ENCODE measurements at places on chromosomes 13 and 19.

GRCh38 chr13:21124852-21125251, 51.5 kb downstream of the SKA3 start:
- DNase-seq: peak; percentile 74

GRCh38 chr19:52943884-52944643, 18.6 kb downstream of the ZNF816 start:
- DNase-seq: no peak

DNA sequence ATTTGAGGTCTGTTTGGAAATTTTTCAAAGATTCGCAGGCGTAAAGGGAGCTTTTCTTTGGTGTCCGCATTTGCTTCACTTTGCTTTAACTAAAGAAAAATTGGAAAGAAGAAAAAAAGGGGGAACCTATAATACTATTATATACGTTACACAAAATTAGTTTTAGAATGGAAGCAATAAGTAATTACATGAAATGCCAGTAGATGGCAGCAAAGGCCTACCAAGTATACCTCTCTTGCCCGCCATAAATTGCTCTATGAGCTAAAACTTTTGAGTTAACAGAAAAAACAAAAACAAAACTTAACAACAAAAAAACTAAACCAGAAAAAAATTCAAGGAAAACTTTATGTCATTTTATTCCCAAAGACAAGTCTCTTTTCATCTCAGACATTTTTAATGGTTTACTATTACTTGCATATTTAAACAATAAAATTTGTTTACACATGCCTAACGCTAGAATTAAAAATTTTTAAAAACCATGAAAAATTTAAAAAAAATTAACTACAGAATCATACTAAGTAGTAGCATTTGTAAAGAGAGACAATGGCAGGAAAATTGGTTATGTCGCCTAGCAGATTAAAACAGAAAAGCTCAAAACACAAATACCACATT, 271.4 kb downstream of the NALCN start:
- DNase-seq: no peak

- DNase-seq: peak; percentile 55
Observed at GRCh38 chr13:88586263-88586662, 915.1 kb downstream of the SLITRK5 start.

GRCh38 chr13:113045251-113046127, 60.1 kb upstream of the F7 start:
- no peak for DNase-seq

DNA sequence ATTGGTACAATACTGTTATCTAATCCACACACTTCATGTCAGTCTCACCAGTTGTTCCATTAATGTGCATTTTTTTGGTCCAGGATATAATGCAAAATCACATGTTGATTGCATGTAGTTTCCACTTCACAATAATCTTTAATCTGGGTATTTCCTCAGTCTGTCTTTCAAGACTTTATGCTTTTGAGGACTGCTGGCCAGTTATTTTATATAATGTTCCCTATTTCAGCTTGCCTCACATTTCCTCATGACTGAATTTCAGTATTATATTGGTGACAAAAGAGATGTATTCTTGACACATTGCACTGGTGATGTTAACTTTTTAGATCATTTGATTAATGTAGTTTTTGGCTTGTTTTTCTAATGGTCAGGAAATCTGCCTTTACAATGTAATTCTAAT, 368.3 kb downstream of the IRS2 start:
- DNase-seq: no peak

GRCh38 chr13:46015366-46015765, 37.2 kb downstream of the ZC3H13 start:
- no peak for DNase-seq

- DNase-seq: no peak
Observed at GRCh38 chr19:16764280-16764679, 44.6 kb downstream of the NWD1 start.

- DNase-seq: no peak
Observed at GRCh38 chr13:113995051-113995601, 21.2 kb upstream of the C13orf46 start.

GRCh38 chr13:99686157-99686572, 184.9 kb downstream of the TM9SF2 start:
- DNase-seq: no peak

DNA sequence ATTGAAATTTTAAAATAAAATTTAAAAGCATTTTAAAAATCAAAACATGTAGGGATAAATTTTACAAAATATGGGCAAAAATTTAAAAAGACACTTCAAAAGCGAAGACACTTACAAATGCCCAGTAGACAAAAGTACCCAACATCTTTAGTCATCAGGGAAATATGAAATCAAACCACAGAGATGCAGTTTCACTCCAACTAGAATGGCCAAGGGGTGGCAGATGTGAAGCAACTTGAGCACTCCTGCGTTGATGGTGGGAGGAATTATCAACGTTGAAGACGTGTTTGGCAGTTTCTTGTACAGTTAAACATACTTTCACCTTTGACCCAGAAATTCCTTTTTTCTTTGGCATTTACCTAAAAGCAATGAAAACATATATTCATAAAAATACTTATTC, 518.0 kb upstream of the SGCG start:
- no peak for DNase-seq

DNA sequence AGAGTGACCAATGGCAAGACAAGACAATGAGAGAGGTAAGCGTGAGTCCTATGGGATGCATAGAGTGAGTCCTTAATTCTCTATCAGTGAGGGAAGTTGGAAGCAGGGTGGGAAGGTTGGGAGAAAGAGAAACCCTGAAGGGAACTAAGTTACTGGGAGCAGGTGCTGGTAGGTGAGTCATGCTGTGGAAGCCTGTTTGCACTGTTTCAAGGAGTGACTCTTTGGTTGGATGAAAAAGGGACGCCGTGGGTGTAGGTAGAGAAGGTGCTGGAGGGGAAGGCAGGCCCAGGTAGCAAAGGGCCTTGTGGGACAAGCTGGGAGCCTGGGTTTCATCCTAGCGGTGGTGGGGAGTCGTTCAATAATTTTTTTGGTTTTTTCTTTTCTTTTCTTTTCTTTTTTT, 21.9 kb downstream of the IGFL1 start:
- DNase-seq: no peak

DNA sequence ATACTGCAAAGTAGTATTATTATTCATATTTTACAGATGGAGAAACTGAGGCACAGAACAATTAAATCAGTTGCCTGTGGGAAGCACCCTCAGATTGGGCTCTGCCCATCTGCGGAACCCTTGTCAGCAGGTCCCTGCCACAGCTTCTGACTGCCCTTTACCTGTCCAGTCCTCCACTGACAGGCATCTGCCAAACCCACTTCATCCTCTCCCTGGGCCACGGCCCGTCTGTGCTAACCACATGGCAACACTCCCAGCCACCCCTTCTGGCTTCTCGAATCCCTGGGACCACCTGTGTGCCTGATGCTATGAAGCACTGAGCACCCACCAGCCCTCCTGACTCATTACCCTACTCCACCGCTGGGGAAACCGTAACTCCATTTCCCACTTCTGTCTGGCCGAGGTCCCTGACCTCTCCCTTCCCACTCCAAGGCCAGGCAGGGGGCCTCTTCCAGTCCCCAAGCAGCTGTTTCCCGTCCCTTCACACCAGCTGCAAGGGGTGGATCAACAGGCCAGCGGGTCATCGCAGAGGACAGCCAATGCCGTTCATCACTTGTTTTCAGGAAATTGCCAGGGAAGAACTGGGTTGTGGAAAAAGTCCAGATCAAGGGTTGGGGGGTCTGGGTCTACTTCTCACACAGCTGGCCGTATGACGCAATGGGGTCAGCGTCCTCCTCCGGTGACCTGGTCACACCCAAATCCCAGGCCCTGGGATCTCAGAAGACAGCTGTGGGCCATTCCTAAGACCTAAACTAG, 2.5 kb downstream of the KANK3 start:
- DNase-seq: no peak

DNA sequence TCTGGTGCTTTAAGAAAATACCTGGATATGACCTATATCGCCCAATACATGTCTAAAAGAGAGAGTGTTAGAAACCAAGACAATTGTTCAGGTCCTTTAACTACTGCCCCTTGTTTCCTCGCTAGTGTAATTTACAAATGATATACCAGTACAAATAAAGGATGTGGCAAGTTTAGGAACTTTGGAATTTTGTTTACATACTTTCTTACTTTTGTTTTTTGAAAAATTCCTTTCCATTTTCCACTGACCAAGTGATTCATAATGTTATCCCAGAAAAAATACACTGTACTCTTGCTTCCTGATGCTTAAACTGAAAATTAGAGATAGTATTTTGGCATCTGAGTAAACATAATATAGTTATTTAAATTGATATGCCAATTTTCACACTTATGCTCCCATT, 96.8 kb upstream of the CSNK1A1L start:
- DNase-seq: no peak

- no peak for DNase-seq
Observed at GRCh38 chr19:39017026-39017425, 15.3 kb downstream of the FBXO27 start.

DNA sequence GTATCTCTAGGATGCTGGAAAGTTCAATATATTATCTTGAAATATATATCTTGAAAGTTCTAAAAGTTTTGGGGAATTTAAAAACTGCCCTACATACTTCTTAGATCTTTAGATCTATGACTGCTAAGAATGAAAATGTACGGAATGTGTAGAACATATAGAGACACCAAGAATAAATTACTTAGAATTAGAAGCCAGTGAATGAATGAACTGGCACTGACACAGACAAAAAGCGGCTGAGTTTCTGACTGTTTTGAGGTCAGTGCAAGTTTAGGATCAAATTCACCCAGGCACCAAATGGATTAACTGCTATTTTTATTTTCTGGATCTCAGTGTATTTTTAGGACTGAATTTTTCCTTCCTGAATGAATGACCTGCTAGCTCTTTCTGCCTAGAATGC, 411.2 kb downstream of the KCTD12 start:
- DNase-seq: no peak

GRCh38 chr13:102724923-102725322, 30.1 kb upstream of the METTL21C start:
- no peak for DNase-seq

DNA sequence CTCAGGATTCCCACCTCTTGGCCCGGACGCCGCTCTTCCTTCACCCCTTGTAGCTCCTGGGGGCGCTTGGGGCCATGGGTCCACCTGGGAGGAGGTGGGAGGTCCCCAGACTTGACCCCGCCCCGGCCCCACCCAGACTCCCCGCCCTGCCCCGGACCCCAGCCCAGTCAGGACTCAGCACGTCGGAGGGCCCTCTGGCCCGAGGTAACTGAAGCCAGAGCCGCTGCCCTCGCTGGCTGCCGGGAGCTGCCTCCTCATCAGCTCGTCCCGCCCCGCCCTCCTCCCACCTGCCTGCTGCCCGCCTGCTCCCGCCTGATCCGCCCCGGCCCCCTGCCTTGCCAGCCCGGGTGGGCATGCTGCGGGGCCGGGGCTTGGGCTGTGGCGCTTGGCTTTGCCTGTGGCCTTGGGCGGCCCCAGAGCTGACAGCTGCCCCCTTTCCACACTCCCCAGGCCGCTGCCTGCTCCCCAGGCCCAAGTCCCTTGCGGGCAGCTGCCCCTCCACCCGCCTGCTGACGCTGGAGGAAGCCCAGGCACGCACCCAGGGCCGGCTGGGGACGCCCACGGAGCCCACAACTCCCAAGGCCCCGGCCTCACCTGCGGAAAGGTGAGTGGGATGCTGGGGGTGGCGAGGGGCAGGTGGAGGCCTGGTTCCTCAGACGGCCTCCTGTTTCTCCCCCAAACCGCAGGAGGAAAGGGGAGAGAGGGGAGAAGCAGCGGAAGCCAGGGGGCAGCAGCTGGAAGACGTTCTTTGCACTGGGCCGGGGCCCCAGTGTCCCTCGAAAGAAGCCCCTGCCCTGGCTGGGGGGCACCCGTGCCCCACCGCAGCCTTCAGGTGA, 9.4 kb downstream of the ARHGAP33 start:
- DNase-seq: no peak

GRCh38 chr13:35957241-35957731, 173.9 kb downstream of the DCLK1 start:
- no peak for DNase-seq

Data from retinal pigment epithelial cell (primary cell).